ENCODE measurements at places on chromosomes 7 and 10.

- DNase-seq, result no peak
These were observed 103.4 kb downstream of the TRRAP start for GRCh38 chr7:98981701-98982100.

- no peak for DNase-seq
These were observed 40.9 kb downstream of the ITGA8 start for GRCh38 chr10:15678851-15679250.

- DNase-seq, result no peak
These were observed 12.9 kb upstream of the TAX1BP1 start for GRCh38 chr7:27727058-27727457.

DNA sequence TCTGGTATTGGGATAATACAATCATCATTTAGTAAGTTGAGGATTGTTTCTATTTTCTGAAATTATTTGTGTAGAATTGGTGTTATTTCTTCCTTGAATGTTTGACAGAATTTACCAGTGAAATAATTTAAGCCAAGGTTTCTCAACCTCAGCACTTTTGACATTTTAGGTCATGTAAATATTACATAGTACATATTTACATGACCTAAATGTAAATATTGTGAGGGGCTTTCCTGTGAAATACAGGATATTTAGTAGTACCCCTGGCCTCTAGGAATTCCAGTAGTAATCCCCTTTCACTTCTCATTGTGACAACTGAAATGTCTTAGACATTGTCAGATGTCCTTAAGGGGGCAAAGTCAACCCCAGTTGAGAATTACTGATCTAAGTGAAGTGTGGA, 59.8 kb downstream of the TBC1D12 start:
- DNase-seq, result no peak

DNA sequence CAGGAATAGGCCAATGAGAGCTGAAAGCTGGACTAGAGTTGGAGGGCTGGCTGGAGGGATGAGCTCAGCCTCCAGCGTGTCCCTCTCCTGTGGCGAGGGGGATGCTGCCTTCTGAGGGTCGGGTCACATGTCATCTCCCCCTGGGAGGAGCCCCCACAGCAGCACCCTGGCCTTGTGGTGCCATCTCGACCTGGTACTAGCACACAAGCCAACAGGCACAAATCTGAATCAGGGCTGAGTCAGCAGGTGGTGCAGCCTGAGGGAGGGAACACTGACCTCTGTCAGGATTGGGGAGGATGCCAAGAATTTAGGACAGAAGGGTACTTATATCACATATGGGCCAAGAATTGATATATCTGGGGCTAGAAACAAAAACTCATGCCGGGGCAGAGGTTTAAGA, 280.4 kb downstream of the CELF2 start:
- no peak for DNase-seq

DNA sequence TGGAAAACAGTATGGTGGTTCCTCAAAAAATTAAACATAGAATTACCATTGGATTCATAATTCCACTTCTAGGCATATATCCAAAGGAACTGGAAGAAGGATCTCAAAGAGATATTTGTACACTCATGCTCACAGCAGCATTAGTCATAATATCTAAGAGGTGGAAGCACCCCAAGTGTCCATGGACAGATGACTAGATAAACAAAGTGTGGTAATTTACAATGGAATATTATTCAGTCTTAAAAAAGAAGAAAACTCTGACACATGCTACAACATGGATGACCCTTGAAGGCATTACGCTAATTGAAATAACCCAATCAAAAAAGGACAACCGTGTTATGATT, 594.2 kb downstream of the KCNMA1 start:
- no peak for DNase-seq

GRCh38 chr10:58972576-58973234, 203.7 kb upstream of the PHYHIPL start:
- no peak for DNase-seq

DNA sequence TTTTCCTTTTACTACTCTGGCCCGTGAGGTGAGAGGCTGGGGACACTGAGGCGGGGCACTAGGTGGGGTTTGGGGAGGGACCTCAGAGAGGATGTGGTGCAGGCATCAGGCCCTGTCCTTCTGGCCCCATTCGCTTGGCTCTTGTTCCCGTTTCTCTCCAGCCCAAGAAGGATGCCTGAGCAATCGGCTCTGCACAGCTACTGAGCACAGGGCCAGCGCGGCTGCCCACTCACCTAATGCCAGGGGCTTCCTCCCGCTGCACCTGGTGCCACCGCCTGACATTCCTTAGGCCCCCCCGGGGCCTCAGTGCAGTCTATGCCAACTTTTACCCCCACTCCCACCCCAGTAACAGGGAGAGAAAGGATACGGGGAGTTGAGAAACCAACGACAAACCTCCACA, 12.5 kb downstream of the EMX2 start:
- no peak for DNase-seq

- DNase-seq, result no peak
These were observed 25.7 kb downstream of the PRKAG2 start for GRCh38 chr7:151851145-151851751.

GRCh38 chr10:114990586-114990985, 52.6 kb downstream of the TRUB1 start:
- DNase-seq, result no peak

GRCh38 chr10:22230158-22230833, 12.5 kb upstream of the EBLN1 start:
- DNase-seq, result no peak

- no peak for DNase-seq
These were observed 228.6 kb downstream of the FGFR2 start for GRCh38 chr10:121369616-121370015.

DNA sequence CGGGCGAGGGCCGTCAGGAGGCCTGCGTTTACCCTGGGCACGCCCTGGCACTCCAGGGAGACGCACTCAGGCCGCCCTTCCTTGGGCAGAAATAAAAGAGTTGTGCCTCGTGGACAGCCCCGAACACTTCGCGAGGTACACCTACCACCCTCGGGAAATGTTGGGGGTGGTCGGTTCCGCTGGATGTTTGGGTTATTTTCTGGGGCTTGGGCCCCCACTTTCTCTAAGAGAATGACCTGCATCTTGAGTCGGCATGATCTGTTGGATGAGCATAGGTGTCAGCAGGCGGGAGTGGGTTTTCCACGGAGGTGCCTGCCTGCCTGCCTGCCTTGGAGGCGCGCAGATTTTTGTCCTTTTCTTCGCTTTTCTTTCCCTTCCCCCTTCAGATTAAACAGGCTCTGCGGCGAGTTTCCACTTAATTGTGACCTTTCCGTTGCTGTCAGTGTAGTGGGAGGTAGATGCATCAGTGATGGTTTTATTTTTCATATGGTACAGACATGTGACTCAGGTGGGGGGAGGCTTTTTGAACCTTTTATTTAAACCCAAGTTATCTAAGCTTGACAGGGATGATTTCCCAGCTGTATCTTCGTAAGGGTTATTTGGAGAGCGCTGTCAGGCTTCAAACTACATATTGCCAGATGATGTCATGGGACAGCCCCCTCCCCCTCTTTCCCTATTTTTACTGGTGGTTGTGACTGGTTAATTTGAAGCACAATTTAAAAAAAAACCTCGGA, 661 bp downstream of the HECTD2 start:
- no peak for DNase-seq

GRCh38 chr10:14779001-14779651, 4.4 kb upstream of the FAM107B start:
- no peak for DNase-seq

DNA sequence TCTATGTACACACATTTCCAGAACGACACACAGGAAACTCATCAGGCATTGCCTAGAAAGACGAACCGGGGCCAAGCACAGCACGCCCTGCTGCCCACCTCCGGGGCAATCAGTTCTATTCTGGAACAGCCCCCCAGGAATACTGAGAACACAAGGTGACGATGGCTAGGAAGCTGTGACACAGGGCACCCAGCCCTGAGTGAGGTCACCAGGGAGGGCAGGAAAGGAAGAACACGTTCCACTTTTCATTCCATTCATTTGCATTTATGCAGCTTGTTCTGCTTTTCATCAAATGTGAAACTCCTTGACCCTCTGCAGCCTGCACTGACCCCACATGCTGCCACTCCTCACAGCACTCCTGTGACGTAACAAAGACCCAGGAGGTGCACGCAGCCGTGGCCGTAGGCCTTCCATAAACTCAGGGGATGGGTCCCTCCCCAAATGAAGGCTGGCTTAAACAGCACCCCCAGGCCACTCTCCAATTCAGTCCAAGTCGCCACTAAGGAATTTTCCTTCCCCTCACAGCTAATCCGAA, 28.9 kb downstream of the MAD1L1 start:
- DNase-seq, result no peak

DNA sequence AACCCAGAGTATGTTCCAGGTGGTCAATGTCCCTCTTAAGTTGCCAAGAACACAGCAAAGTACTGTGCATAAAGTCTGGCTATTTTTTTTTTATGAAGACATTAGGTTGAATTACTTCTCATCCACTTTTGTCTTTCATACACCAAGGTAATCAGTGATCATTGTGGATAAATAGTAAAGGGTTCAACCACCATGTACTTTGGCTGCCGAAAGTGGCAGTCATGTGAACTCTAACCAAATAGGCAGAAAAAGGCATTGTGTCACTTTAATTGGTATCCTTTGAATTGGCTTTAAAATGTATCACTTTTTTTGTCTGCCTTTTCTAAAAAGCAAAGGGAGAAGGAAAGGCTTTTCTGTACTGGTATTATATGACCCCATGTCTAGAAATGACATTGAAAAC, 7.3 kb downstream of the ITIH2 start:
- DNase-seq, result no peak

GRCh38 chr7:145474009-145474686, 638.3 kb upstream of the TPK1 start:
- no peak for DNase-seq

- DNase-seq, result no peak
These were observed 28.7 kb downstream of the SLC29A3 start for GRCh38 chr10:71347587-71348395.

DNA sequence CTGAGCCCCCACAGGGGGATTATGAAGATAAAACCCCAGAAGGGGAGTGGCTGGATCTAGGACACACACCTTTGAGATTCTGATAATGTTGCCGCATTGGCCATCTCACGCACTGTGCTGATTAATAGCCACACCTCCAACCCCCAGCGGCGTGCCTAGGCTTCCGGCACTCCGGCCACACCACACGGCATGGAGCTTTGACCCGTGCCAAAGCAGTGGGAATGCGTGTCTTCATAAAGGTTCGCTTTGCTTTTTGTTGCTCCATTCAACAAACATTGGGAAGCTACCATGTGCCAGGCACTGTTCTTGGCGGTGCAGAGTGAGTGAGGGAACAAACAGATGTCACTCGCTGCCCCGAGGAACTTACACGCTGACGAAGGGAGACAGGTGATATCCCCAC, 117.6 kb downstream of the TCERG1L start:
- no peak for DNase-seq

DNA sequence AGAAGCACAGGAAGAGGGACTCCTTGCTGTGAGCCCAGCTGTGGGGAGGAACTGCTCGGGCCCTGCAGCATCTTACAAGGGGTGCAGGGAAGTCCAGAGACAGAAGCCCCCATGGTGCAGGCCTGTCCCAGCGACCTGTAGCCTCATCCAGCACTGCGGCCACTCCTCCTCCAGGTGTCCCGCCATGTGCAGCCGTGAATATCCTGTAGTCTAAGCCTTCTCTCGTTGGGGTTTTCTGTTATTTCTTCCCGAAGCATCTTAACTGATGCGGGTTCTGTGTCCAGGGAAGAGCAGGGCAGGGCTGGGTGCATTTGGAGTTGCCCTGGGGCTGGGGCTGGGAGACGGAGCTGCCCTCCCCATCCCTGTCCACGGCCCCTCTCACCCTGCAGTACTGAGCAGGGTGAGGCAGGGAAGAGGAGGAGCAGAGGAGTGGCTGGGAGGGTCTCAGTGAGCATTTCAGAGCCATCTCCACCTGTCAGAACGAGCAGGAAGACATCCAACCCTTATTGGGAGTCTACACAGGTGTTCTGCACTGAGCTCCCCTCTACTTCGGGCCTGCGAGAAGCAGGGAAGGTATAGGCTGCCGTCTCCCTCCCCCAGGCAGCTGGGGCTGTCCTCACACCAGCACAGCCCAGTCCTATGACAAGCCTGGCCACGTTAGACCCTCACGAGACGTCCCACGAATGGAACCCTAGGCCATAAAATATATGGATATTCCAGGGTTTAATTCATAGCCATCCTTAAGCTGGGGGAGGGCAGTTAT, 494.5 kb downstream of the DNAJB6 start:
- no peak for DNase-seq

DNA sequence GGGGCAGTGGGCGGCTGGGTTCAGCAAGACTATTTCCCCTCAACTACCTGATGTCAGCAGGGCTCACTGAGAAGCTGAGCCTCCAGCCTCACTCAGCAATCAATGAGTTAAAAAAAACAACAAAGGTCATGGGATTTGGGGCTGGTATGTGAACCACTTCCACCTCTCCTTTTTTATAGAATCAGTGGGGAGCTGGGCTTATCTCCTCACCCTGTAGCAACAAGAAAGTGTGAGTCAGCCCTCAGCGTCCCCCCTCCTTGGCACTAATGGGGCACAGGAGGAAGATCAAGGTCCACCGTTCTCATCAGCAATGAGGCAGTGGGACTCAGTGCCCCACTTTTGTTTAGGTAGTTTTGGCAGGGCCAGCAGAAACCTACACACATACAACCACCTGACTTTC, 823.5 kb upstream of the POM121L12 start:
- DNase-seq, result no peak

DNA sequence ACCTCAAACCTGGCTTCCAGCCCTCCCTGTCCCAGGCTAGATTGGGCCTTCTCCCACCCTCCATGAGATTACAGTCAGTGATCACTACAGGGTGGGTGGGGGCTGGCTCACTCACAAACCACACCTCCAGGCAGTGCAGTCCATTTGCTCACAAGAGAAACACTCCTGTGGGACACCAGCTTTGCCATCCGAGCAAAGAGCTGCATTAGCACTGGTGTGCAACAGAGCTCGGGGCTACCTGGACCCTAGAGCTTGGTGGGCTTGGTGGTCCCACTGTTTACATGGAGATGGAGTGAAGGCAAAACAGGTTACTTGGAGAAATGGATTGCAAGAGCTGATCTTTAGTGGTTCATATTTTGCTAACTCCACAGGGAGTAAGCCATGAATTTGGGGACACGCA, 451.7 kb upstream of the ZMIZ1 start:
- DNase-seq, result no peak

DNA sequence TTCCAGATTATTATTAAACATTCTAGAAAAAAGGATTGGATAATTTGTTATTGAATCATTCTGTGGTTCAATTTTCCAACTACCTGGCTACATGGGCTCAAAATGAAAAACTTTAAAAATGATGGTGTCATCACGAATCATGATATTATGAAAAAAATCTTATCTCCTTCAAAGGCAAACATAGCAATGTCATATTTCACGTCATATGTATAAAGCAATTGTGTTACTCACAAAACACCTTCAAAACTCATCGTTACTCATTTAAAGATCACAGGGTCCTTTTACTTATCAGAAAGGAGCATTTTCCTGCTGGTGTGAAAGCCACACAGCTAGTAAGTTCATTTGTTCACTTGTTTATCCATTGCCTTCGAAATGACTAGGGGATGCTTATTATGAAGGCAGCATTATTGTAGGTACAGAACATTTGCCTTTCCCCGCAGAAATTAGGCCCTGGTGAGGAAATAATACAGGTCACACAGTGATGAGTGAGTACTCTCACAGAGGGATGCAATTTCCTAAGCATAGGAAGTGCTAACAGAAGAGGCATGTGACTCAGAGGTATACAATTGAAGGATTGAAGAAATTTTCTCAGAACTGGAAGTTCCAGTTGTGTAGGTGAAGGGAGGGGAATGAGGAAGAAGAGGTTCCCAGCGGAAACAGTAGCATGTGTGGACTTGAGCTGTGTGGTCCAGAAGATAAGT, 478.7 kb downstream of the INHBA start:
- DNase-seq, result no peak
